ENCODE measurements at places on chromosomes 2 and 18. TPM values are rescaled to one million over a fixed set of nuclear protein-coding genes. Genes with fewer than 3 reads are reported as not detected.

GRCh38 chr2:128370468-128371247 is 52.0 kb upstream of the HS6ST1 start:
- no peak for DNase-seq

- peak; percentile 41 for DNase-seq
Observed at GRCh38 chr2:74548900-74549826, 4.6 kb downstream of the LOXL3 start.

DNA sequence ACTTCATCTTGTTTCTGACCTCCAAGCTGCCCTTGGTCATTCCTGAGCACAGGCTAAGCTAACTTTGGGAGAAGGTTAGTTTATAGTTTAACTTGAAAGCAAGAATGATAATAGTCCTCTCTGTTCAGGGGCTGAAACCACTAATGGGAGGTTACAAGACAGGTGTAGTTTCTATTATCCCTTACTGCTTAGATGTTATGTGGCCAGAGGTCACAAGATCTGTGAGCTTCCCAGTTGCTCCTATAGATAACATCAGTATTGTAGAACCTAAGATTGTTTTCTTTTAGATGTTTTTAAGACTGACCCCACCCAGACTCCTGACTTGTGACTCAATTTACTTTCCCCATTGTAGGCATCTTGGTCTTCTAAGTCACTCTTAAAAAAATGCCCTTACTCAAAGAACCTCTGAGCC is 94.8 kb upstream of the LPIN2 start:
- DNase-seq = peak; percentile 51

Gene MAL
- not detected for total RNA-seq

Gene NIF3L1
- total RNA-seq = 38.3 TPM

Gene SCN2A
- total RNA-seq = not detected

Gene CCDC93
- total RNA-seq = 6.5 TPM

Gene CFAP65
- not detected for total RNA-seq
